ENCODE measurements at places on chromosomes 2 and 18.

DNA sequence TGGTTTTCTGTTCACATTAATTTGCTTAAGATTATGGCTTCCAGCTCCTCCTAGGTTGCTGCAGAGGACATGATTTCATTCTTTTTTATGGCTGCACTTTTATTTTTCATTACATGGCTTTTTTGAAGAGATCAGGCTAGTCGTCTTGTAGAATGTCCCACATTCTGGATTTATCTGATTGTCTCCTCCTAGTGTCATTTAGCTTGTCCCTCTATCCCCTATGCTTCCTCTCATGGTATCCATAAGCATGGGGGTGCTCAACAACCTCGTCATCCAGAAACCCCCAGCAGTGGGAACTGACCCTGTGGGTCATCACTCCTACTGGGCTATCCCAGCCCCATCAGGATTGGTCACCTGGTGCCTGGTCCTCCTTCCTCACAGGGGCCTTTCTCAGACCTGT, 49.6 kb downstream of the SERTAD2 start:
- DNase-seq, result no peak

DNA sequence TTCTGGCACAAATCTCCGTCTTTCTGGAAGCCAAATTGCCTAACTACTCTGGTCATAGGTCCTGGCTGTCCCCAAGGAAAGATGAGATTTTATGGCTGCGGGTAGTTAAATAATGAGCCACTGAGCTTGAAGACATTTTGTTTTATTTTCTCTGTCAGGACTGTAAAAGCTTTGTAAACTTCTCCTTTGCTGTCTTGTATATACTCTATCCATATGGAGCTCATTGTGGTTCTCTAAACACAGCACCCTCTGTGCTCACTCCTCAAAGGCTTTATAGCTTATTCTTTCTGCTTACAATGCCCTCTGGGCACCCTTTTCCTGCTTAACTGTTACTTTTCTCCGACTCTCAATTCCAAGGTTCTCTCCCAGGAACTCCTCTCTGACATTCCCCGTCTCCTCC, 209.1 kb downstream of the CMPK2 start:
- no peak for DNase-seq

GRCh38 chr18:76376225-76376624, 118.8 kb downstream of the ZNF516 start:
- DNase-seq, result no peak

GRCh38 chr2:186294248-186294888, 191.7 kb upstream of the ZC3H15 start:
- no peak for DNase-seq

- DNase-seq, result no peak
Observed at GRCh38 chr18:22936515-22936914, 3.4 kb downstream of the RBBP8 start.

DNA sequence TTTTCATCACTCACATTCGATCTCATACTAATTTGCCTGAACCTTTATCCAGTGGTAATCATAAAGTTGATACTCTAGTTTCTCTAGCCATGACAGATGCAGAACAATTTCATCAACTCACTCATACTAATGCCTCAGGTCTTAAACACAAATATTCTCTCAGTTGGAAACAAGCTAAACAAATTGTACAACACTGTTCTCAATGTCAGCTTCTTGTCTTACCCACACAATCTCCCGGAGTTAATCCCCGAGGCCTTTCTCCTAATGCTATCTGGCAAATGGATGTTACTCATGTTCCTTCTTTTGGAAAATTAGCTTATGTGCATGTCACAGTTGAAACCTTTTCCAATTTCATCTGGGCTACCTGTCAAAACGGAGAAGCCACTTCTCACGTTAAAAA, 11.5 kb upstream of the CNOT11 start:
- no peak for DNase-seq

GRCh38 chr18:2050702-2051201, 520.6 kb downstream of the METTL4 start:
- DNase-seq, result no peak

DNA sequence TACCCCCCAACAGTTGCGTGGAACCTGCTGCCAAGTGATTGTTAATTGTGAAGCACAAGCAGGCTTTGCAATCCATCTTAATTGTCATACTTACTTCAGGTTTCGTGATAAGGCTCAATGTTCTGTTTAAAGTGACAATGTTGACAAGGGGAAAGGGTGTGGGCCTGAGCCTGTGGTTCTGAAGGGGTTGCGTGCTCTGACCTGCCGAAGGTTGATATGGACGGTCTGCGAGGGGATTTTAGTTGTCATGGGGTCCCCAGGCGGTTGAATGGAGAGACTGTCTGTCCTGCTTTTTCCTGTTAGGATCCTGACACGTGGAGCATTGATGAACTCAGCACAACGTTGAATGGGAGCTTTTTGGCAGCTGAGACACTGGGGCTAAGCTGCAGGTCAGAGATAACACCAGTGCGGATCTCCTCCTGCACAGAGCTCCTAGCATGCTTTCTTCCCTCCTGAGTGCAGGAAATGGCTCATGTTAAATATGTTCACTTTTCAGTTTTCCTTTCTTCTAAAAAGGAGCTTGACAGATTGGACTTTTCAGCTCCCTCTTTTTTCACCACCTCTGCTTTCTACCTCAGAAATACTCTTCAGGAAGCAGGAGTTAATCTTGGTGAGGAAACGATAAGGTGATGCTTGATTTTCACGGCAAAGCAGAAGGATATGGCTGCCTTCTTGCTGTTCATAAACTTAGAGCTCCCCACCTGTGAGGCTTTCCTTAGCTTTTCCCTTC, 62.9 kb upstream of the ZEB2 start:
- no peak for DNase-seq

DNA sequence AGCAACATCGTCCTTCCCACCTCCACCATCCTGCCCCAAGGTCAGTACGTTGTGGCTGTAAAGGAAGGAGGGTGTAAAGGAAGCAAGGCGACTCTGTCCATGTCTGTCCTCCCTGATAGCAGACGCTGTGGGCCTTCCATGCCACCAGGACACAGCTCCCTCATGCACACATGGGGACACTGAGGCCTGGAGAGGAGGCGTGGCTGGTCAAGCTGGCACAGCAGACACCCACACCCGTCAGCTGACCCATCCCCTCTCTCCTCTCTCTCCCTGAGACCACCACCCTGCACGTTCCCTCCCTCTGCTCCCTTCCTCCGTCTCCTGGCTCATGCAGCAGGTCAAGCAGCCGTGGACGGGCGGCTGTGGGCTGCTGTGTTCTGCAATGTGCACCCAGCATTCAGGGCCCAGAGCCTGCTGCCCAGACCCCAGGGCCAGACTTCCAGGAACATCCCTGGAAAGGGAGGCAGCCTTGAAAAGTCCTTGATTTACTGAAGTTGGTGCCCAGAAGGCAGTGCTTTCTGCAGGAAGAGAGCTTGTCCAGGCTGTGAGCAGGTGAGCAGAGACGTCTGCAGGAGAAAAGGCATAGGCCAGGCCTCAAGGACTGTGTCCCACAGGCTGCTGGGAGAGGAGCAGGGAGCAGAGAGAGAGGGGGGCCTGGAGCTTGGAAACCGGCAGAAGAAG, 133.6 kb downstream of the DDX1 start:
- DNase-seq, result no peak

GRCh38 chr2:45982096-45982495, 315.1 kb upstream of the EPAS1 start:
- DNase-seq, result no peak

- no peak for DNase-seq
Observed at GRCh38 chr2:2756886-2757285, 425.8 kb upstream of the MYT1L start.

- no peak for DNase-seq
Observed at GRCh38 chr2:226578879-226579278, 220.7 kb downstream of the IRS1 start.

Measured in suppressor macrophage (primary cell).